ENCODE measurements at places on chromosomes 2 and 18.

GRCh38 chr18:41458376-41458775, 496.7 kb upstream of the PIK3C3 start:
- DNase-seq: no peak

DNA sequence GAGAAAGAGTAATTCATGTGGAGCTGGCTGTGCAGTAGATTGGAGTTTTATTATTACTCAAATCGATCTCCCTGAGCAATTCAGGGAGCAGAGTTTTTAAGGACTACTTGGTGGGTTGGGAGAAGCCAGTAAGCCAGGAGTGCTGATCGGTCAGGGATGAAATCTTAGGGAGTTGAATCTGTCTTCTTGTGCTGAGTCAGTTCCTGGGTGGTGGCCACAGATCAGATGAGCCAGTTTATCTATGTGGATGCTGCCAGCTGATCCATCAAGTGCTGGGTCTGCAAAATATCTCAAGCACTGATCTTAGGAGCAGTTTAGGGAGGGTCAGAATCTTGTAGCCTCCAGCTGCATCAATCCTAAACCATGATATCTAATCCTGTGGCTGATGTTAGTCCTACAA, 17.0 kb upstream of the UGT1A8 start:
- no peak for DNase-seq

DNA sequence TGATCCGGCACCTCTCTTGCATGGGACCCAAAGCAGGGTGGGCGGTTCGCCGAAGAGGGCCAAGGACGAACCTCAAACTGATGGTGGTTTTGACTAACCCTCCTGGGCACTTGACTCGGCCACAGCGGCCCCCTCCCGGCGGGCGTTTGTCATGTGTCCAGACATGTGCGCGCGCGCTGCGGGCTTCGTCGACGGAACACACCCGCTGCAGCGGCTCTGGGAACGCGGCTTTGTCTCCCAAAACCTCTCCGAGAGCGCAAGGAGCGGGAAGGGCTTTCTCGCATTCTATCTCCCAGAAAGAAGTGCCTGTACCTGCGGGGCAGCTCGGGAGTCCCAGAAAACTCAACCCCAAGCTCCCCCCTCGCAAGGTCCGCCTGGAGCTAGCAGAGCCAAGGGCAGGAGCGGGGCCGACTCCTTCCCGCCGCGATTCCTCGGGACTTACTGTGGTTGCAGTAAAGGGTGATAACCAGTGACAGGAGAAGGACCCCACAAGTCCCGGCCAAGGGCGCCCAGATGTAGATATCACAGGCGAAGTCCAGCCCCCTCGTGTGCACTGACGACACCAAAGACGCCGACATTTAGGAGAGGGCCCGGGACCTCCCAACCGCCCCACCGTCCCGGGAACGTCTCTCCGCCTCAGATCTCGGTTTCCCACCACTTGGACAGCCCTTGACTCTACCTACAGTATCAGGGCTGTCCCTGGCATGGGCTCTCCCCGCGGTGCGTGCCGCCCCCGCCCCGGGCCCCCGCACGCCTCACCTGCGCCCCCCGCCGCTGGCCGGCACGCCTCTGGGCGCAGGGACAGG, 1.6 kb downstream of the CD8A start:
- DNase-seq: no peak

DNA sequence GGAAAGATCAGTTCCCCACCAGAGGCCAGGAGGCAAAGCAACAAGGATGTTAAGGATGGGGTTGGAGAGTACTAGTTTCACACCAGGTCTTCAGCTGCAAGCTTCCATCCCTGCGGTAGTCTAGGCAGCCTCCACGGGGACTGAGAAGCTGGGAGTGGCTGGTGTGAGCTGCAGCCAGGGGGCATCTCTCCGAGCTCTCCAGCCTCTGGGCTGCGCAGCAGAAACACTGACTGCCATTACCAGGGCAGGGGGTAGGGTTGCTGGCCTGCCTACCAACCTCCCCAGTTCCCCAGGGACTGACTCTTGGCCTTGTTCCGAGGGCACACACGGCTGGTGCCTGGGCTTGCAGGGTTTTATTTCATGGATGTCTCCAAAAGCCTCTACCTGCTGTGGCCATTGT, 15.9 kb downstream of the GATA6 start:
- no peak for DNase-seq

DNA sequence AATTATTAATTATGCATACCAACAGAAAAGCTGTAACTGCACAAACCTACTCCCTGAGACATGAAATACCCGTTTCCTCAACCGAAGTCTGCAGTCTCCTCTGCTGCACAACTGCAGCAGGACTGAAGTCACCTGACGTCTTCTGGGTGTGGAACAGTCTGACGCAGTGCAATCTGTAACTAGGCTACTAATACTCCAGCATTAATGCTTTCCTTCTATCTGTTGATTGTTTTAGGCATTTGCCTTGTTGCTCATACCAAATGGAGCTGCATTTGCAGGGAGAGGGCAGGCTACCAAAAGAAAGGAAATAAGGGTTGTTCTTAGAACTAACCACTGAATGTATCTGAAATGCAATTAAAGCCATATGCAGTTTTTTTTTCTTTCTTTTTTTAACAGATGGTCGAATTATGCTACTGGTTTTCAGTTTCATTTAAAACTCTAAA, 40.1 kb downstream of the RTN4 start:
- no peak for DNase-seq

DNA sequence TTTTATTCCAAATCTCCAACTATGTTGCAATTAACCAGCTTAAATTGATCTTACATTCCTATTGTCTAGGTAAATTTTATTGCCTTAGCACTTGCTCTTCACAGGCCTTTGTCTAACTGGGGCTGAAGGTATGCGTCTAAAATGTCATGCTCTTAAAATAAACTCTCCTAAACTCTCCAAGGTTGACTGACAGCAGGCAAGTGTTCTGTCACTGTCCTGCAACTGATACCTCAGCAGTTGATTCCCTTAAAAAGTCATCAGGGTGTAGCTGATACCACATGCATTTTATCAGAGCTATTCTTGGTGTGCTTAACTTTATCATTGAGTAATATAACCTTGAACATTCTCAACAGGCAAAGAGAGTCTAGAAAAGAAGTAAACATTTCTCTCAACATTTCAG, 680 bp downstream of the TTN start:
- DNase-seq: no peak

- no peak for DNase-seq
These were observed 90.3 kb upstream of the ST3GAL5 start for GRCh38 chr2:85978883-85979780.

DNA sequence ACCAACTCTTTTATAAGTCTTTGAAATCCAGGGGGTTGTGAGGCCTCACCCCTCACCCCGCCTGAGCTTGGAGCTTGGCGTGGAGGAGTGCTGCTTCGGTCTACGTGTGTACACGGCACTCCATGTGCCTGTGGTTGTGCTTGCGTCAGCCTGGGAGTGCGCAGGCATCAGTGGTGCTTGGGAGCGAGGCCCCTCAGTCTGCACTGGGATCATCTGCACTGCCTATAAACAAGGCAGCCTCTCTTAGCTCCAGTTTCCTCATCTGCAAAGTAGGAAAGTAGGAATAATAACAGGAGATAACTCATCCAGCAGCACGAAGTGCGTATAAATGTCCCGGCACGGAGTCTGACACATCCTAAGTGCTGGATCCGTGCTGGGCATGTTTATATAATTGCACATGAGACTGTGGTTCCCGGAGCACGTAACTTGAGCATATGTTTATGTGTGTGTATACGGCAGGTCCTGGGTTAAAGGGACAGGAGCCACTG, 1.2 kb downstream of the GYPC start:
- DNase-seq: no peak

GRCh38 chr2:222731201-222731621, 59.8 kb downstream of the MOGAT1 start:
- no peak for DNase-seq

GRCh38 chr2:215027779-215028178, 110.6 kb downstream of the ABCA12 start:
- DNase-seq: no peak
